ENCODE measurements at places on chromosomes 7 and 10.

DNA sequence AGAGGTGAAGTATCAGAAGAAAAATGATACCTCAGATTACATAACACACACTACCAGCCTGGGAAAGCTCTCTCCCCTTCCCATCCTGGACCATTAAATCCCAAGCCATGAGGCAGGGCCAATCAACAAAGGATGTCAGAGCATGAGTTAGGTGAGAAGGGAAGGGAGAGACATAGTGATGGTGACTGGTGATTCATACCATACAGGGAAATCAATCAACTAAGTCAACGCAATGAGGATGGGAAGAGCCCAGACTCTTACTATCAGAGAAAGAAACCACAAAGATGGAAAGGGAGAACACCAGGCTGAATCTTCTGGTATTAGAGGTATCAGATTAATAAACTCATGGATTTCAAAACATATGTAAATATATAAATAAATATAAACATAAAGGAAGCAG, 185.4 kb downstream of the KMT2E start:
- DNase-seq = no peak

DNA sequence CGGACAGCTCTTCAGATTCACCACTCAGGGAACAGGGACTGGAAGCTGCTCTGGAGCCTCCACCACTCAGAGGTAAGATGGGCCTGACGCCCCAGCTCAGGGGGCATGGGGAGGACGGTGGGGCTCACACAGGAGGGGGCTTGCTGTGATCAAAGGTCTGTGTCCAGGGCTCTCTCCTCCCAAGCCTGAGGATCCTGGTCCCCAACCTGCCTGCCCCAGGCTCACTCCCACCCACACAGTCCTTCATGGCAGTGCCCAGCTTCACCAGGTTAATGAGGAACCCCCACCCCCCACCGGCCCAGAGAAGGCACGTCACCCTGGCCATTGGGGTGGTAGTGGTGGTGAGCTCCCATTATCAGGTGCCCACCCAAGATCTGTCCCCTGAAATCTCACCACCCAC, 926.7 kb upstream of the ZNF722 start:
- DNase-seq = no peak

- DNase-seq = no peak
Observed at GRCh38 chr7:158595068-158595467, 7.4 kb upstream of the PTPRN2 start.

- no peak for DNase-seq
Observed at GRCh38 chr7:17560516-17560915, 262.1 kb downstream of the AHR start.

- no peak for DNase-seq
Observed at GRCh38 chr7:34036051-34036920, 130.9 kb downstream of the BMPER start.

DNA sequence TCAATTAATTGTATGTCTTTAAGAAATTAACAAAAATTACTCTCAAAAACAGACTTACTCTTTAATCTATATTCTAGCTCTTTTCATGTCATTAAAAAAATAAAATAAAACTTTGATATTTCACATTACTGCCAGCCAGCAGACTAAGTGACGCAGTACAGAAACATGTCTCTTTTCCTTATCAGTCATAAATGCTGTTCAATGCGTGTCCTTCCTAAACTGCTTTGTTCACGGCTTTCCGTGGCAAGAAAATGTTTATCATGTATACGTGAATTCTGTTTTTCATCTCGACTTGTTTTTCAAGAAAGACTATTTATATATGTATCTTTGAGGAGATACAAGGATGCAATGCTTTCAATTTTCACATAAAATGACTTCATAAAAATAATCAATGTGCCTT, 182.4 kb downstream of the DOCK4 start:
- DNase-seq = no peak
